ENCODE measurements at places on chromosomes 7 and 10. TPM values are rescaled to one million over a fixed set of nuclear protein-coding genes. Genes with fewer than 3 reads are reported as not detected.
A peak's percentile ranks its signal among the peaks of the same experiment; 100 is the strongest.

- DNase-seq: no peak
These were observed 23.4 kb upstream of the NPS start for GRCh38 chr10:127525686-127526085.

DNA sequence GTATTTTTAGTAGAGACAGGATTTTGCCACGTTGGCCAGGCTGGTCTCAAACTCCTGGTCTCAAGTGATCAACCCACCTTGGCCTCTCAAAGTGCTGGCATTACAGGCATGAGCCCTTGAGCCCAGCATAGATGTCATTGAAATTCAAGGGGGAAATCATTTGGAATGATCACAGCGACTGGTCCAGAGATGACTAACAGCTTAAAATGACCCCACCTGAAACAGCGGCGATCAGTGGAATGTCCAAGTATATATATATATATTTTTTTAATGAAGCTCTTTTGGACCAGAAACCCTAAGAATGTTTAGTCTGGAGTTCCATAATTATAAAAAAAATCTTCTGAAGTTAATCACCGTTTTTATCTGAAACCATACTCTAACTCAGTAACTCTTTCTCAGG lies 12.5 kb upstream of the AKR1E2 start:
- no peak for DNase-seq

- DNase-seq: no peak
These were observed 73.9 kb downstream of the NRP1 start for GRCh38 chr10:33260403-33261149.

DNA sequence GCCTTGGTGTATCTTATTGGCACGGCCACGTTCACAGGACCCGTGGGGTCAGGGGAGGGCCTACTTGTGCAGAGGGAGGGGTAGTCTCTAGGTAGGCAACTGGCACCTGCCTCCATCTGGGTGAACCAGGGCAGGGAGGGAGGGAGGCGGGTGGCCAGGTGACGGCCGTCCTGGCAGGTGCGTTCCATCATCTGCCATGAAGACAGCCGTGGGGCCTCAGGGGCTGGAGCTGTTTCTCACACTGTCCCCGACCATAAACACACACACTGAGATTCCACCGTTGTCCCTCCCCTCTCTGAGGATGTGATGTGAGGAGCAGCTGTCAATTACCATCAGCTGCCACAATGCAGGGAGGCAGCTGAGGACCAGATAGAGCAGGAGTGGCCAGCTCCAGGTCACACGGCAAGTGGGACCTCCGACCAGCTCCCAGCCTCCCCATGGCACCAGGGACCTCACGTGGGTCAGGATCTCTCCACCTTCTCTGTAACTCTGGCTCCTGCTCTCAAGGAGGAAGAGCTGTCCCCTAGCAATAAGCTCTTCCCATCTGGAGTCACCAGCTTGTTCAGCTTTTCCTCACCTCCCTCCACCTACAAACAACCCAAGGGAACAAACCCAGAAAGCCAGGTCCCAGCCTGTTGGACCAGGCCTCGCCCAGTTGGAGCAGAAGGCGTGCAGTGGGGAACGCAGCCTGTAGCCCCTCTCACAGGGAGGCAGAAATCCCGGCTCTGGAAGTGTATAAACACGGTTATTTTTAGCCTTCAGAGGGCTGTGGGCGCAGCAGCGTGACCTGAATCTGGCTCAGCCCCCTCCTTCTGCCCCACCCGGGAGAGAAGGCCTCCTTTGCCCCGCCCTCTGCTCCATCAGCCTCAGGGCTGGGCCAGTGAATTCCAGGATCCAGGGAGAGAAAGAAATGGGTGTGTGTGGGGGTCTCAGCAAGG lies 33.1 kb downstream of the ZMIZ1 start:
- DNase-seq: peak; percentile 82

DNA sequence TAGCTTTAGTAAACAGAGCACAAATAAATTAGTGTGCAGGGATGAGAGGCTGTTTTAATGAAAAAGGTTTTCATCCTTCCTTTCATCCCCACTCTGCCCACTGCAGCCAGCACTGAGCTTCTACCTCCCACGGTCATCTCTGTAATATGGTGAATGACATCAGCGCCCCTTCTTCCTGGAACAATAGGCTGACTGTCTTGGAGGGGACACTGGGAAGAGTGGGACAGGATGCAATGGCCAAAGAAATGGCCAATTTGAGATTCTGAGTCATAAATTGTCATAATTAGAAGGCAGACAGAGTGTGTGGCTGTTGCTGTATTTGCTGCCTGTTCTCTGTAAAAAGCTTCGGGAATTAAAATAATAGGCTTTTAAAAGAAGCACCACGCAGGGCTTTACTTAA lies 126.7 kb upstream of the CALN1 start:
- DNase-seq: no peak

The SFTPD gene
- 0.89 TPM for total RNA-seq

- DNase-seq: no peak
These were observed 361.1 kb downstream of the GLRX3 start for GRCh38 chr10:130497056-130498010.

DNA sequence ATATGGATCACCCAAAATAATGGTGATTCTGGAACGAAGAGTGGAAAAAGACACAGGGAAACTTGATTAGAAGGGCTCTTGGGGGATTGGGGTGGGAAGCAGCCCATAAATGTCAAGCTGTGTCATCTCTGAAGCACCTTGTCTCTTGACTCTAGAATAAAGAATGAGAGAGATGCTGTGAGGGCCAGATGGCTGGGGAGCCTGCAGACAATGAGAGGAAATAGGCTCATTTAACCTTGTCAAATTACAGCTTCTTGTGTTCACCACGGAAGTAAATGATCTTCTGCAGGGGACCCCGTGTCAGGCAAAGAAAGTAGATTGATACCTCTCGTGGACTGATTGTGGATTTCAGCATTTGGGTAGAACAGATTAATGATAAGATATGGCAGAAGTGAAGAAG lies 159.3 kb downstream of the ST7 start:
- no peak for DNase-seq

- DNase-seq: no peak
These were observed 168.6 kb upstream of the CSTF2T start for GRCh38 chr10:51867956-51868355.

The CPN1 gene
- not detected for total RNA-seq

GRCh38 chr10:127279334-127279774 lies 83.0 kb upstream of the INSYN2A start:
- DNase-seq: no peak

- no peak for DNase-seq
These were observed 31.6 kb downstream of the TMEM120A start for GRCh38 chr7:75962607-75963380.

DNA sequence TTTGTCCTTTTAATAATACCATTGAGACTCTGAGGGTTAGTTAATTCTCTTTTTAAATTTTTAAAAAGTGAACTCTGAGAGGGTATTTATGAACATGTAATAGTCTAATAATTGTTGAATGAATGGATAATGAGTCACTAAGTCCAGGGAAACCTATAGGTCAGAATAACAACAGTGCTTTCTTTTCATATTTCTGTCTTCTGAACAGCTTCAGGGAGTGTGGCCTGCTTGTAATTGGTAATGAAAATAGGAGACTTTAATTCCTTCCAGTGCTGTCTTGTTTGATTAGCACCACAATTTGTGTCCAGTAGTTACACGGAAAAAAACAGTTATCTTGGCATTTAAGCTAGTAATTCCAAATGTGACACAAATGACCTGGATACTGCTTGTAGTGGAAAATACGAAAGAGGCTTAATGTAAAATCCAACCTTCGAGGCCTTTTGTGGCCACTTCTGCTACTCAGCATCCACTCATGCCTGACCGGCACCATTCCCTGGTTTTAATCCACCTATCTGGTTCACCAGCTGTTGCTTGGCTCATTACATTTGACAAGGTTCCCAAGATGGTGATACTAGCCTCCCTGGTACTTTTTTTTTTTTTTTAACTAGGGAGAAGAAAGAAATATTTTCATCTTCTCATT lies 149.3 kb upstream of the IMMP2L start:
- DNase-seq: no peak

GRCh38 chr10:24616536-24616935 lies 107.2 kb downstream of the ARHGAP21 start:
- no peak for DNase-seq

DNA sequence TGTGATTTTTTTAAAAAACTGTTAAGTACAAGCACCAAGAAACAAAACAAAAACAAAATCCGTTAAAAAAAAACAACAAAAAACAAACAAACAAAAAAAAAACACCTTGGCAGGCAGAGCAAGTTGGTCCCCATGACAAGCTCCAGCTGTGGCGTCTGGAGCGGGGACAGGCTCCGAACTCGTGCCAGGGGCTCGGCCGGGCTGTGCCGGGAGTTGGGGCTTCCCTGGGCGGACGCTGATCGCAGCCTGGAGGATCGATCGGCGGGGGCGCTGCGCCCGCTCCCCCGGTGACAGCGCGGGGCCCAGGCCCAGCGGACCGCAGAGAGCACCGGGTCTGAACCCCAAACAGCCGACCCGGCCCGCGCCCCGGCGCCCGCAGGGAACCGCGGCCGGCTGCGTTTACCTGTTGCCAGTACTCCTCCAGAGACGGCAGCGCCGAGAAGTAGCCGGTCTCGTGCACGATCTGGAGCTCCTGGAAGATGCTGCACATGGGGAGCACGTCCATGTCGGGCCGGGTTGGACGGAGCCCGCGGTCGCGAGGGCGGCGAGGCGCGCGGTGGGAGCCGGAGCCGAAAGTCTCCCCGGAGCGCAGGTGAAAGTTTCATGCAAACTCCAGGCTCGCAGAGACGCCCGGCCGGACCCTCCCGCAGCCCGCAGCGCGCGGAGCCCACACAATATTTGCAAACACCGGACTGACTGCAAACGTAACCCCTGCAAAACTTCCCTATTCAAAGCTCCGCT lies at the start of gene KLF6:
KLF6 (minus strand) TSS at position 700 of the 741 bp plus-strand sequence; CDS start at position 505, 195 bp downstream.
- peak; percentile 74 for DNase-seq

- no peak for DNase-seq
These were observed 193.8 kb upstream of the PTER start for GRCh38 chr10:16242859-16243613.

DNA sequence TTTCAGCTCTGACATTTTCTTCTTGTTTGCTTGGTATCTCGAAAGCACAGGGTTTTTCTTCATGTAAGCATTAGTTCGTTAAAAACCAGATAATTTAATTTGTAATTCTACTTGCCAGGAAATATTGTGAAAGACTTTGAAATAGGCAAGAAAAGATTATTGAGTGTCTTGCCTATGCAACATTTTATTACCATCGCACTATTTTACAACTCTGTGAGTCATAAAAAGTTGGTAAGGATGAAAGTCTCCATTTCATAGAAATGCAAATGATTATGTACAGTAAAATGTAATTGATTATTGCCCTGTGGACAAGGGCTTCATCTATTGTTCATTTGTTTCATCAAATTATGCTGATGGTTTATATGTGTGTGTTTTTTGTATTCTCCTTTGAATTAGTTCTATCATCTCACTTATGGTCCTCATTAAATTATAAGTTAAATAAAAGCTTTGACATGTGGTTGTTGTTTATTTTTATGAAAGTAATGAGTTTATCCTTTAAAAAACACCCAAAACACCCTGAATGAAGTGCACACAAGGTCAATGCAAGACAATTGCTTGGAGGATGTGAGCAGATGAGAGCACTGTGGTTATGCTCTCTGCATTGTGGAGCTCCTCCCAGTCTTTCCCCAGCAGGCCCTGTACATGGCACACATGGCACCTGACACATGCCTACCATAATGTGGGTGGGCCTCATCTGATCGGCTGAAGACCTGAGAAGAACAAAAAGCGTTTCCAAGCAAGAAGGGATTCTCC lies 230.8 kb downstream of the CXCL12 start:
- no peak for DNase-seq

The OIT3 gene
- 0.23 TPM for total RNA-seq

- no peak for DNase-seq
These were observed 73.9 kb upstream of the CCNY start for GRCh38 chr10:35262436-35262835.

The MRLN gene
- total RNA-seq: not detected

- no peak for DNase-seq
These were observed 106.7 kb upstream of the ODAD2 start for GRCh38 chr10:28105561-28105960.

The NKX2-3 gene
- total RNA-seq: not detected

DNA sequence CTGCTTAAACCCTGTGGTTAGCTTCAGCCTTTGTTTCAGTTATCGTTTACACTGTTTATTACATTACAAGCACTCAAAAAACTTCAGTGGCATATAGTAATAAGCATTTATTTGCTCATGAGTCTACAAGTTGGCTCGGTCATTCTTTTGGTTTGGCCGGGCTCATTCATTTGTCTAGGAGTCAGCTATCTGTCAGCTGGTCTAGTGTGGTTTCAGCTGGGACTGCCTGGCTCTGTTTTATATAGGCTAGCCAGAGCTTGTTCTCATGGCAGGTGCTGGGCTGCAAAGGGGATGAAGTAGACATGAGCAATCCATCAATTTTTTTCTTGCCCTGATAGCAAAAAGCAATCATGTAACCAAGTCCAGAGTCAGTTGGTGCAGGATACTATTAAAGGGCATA lies 103.6 kb downstream of the MKLN1 start:
- peak; percentile 53 for DNase-seq

DNA sequence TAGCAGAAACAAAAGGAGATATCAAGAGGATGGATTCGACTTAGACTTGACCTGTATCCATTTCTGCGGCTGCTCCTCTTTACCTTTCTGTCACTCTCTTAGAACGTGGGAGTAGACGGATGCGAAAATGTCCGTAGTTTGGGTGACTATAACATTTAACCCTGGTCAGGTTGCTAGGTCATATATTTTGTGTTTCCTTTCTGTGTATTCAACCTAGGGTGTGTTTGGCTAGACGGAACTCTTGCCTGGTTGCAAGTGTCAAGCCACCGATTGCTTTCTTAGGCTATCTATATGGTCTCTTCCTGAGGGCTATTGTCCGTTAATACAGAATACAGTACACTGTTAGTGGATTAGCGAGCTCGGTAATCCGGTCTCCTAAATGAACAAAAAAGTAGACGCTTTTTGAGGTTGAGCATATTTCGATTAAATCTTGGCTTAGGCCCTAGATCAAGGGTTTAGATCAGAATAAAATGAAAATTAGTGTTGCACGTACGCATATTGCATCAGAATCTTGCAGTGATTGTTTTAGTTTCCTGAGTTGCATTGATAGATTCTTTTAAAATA lies 1.2 kb downstream of the PTEN start:
- no peak for DNase-seq

The RHBDD2 gene
- total RNA-seq: 82.7 TPM

DNA sequence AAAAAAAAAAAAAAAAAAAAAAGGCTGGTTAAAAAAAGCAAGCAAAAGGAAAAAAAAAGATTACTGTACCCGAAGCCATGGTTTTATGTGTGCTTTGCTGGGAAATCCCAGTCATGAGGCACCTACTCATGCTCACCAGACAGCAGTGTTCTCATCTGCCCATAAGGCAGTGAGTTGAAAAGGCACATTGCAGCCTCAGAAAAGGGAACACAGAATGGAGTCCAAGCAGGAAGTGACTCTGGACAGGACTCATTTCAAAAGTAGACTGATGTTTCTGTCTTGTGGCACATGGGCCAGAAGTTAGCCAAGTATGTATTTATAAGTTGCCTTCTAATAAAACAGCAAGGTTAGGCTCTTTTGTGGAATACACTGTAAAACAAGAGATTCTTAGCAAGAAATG lies 40.2 kb downstream of the PDSS1 start:
- DNase-seq: no peak

GRCh38 chr7:81447351-81447952 lies 322.4 kb downstream of the HGF start:
- DNase-seq: peak; percentile 56

The ADCY1 gene
- 4.6 TPM for total RNA-seq
